ENCODE measurements at places on chromosomes 3 and 15.
A peak's percentile ranks its signal among the peaks of the same experiment; 100 is the strongest.

GRCh38 chr15:99956022-99956775 lies 223.0 kb upstream of the LYSMD4 start:
- no peak for DNase-seq

DNA sequence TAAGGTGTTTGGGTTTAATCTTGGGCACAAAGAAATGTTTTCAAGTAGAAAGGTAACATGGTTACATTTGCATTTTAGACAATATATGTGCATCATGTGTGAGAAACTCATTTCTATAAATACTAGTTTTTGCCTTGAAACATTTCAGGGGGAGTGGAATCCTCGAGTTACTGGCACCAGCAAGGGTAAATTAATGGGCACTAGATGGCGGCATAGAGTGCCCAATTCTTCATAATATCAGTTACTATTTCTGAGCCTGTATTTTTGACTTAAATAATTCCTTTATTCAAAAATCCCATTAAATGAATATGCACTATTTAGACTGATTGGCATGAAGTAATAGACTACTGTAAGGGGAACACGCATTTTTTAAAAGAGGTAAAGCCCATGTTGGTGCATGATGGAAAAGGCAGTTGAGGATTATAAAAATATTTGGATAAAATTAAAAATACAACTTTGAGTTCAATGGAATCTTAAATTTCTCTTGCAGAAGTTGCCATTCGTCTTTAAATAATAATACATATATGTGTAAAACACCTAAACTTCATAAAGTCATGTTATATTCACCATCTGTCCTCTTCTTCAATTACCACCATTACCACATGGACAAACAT lies 106.3 kb downstream of the ZBTB20 start:
- DNase-seq, result peak; percentile 31

DNA sequence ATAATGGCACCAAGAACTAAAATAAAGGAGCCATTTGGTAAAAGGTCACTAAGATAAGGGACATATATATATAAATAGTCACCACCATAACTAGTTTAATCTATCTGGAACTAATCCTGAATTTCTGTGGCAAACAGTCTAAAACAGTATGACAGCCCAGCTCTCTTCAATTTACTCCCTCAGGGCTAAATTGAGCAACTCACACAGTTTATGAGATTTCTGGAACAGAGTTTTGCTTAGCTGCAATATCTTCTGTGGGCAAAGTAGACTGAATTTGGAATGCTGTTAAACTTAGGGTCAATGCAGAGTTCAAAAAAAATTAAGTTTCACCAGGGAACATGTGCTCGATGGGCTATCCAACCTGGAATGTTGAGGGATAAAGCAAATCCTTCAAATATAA lies 70.1 kb upstream of the VEPH1 start:
- DNase-seq, result no peak

- DNase-seq, result no peak
Measured at GRCh38 chr3:57221883-57222282, 5.6 kb upstream of the APPL1 start.

DNA sequence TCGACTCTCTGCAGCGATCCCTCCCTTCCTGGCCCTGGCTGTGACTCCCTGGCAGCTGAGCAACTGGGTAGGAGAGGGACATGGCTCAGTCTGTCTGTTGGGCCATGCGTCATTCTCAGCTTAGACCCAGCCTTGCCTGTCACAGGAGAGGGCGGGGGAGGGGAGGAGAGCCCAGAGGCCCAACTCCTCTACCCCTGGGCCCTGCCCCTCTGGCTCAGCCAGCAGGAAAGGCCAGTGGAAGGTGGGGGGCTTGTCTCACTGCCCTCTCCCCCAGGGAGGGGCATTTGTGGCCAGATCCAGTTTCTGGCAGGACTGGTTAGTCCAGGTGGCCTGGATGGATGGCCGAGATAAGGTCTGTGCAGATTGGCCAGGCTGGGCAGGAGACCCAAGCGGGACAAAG lies 31.6 kb downstream of the DNAJB8 start:
- DNase-seq, result no peak

GRCh38 chr15:53520996-53521395 lies 238.5 kb downstream of the WDR72 start:
- no peak for DNase-seq

DNA sequence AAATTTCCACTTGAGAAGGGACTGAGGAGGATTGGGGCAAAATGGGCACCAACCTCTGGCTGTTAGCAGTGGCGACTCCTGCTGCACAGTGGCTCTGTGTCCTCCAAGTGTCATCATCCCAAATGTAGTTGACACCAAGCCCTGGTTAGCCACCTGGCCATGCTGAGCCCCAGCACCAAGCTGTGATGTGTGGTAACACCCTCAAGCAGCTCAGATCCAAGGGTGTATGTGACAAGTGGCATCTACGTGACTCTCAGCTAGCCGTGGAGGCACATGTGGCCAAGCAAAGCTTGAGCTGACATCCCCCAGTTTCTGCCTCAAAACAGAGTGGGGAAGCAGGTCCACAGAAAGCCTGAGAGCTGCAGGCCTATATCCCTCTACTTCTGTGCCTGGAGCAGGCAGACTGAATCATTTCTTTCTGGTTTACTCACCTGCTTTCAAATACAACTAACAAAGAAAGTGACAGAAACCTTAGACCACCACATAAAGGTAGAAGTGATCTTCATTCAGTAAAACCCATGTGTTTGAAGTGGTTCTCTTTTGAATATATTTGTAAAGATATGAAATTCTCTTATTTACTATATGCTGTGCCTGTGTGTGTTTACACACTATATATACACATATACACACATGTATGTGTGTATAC lies 40.0 kb downstream of the FOXP1 start:
- DNase-seq, result no peak

- no peak for DNase-seq
Measured at GRCh38 chr3:111677007-111677392, 81.9 kb upstream of the ZBED2 start.

DNA sequence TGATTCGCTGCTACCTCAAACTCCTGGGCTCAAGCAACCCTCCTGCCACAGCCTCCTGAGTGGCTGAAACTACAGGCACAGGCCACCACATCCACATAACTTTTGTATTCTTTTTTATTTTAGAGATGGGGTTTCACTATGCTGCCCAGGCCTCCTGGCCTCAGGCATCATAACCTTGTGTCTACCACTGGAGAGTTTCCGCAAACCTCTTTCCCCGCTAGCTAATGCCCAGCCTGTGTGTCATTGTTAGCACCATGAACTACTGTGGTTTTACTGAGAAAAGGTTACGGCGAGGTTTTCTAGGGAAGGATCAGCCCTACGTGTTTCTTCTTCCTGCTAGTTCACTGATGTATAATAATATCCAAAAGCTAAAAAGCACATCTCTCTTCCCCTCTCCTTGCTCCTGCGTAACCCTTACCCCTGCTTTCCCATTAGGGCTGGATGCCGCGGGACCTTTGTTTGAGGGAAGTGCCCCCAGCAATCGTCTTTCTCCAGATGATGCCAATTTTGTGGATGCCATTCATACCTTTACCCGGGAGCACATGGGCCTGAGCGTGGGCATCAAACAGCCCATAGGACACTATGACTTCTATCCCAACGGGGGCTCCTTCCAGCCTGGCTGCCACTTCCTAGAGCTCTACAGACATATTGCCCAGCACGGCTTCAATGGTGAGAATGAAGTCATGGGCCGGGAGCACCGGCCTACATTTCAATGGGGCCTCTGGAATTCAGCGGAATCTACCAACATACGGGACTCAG lies 113.7 kb downstream of the LIPC start:
- no peak for DNase-seq

DNA sequence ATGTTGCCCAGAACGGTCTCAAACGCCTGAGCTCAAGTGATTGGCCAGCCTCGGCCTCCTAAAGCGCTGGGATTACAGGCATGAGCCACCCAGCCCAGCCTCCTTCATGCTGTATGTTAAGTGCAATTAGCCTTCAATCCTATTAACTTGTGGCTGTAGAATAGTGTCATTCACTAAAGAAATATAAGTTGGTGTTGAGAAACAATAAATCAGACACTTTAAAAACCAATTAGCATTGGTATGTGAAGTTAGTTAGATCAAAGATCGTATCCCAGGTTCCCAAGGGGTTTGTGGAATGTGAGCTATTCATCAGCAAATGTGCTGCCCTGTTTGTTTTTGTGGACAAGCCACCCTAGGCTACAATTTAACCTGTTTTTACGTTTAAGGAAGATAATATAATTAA lies 11.0 kb upstream of the PIK3CB start:
- no peak for DNase-seq

GRCh38 chr15:98943601-98944151 lies 63.9 kb downstream of the PGPEP1L start:
- DNase-seq, result no peak

GRCh38 chr15:67715170-67715569 lies 110.1 kb upstream of the SKOR1 start:
- no peak for DNase-seq

DNA sequence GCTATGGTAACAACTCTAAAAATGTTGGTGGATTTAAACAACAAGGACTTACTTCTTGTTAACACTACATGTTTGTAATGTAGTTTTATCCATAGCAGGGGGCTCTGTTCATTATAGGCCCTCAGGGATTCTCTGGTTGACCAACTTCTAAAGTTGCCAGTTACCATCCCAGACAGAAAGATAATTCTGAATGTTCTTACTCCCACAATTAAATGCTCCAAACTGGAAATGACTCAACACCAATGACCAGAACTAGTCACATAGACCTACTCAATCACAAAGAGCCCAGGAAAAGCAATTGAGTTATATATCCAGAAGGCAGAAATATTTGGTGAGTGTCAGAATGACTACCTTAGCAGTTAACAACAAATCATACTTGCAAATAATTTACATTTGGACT lies 199.3 kb upstream of the UMPS start:
- DNase-seq, result no peak
